HT-29 (cell line): ENCODE measurements at places on chromosomes 1 and 21. TPM values are rescaled to one million over a fixed set of nuclear protein-coding genes. Genes with fewer than 3 reads are reported as not detected.

The TEDDM1 gene
- total RNA-seq = not detected in 2 replicates

The MIXL1 gene
- total RNA-seq = not detected in 2 replicates

The SH2D5 gene
- 0.55 and 3.6 TPM in 2 replicates for total RNA-seq

The PLEKHO1 gene
- total RNA-seq = 0.05 and 0.18 TPM in 2 replicates

The OPTC gene
- total RNA-seq = not detected in 2 replicates

The C1orf21 gene
- 4.8 and 5.9 TPM in 2 replicates for total RNA-seq

The AKNAD1 gene
- total RNA-seq = 0.64 TPM in 1 of 2 replicates, not detected in the other

The PLA2G4A gene
- 10.6 and 14.3 TPM in 2 replicates for total RNA-seq

The CELF3 gene
- total RNA-seq = 0.08 and 0.97 TPM in 2 replicates

The PKP1 gene
- 0.43 and 1.2 TPM in 2 replicates for total RNA-seq

The CFH gene
- 27.3 and 28.8 TPM in 2 replicates for total RNA-seq

The VAV3 gene
- 0.03 and 1.7 TPM in 2 replicates for total RNA-seq

The FYB2 gene
- not detected in 2 replicates for total RNA-seq

The NBPF12 gene
- 2.0 and 2.4 TPM in 2 replicates for total RNA-seq

The CFHR1 gene
- total RNA-seq = not detected in 2 replicates

The AKR7A2 gene
- total RNA-seq = 202 and 211 TPM in 2 replicates

The PLA2G5 gene
- not detected in 2 replicates for total RNA-seq

The PDC gene
- not detected in 2 replicates for total RNA-seq

The S100A1 gene
- total RNA-seq = 0.15 TPM in 1 of 2 replicates, not detected in the other

The GLIS1 gene
- not detected in 2 replicates for total RNA-seq

The FALEC gene
- total RNA-seq = not detected in 2 replicates

The ALX3 gene
- total RNA-seq = not detected in 2 replicates

The NR5A2 gene
- total RNA-seq = 1.9 and 2.6 TPM in 2 replicates

The CFHR3 gene
- 0.31 and 0.55 TPM in 2 replicates for total RNA-seq

The CHRM3 gene
- 8.8 and 10.2 TPM in 2 replicates for total RNA-seq
